Naive thymus-derived CD4-positive, alpha-beta T cell (primary cell): ENCODE measurements at places on chromosomes 13 and 19. TPM values are rescaled to one million over a fixed set of nuclear protein-coding genes. Genes with fewer than 3 reads are reported as not detected.

- H3K36me3 ChIP-seq = no peaks in the 10 kb centered on the region
- no peaks in the 10 kb centered on the region for H3K4me1 ChIP-seq
- no peak overlapping the region for H3K27ac ChIP-seq
Observed at GRCh38 chr13:65943024-65943423, 1287.1 kb downstream of the PCDH9 start.

BEST2 gene
- not detected for total RNA-seq

GRCh38 chr13:79775830-79776229 lies 294.9 kb downstream of the NDFIP2 start:
- DNase-seq = no peak
- no peak overlapping the region for H3K27ac ChIP-seq
- H3K36me3 ChIP-seq = no peaks in the 10 kb centered on the region
- H3K27me3 ChIP-seq = no peaks in the 10 kb centered on the region
- no peak overlapping the region for H3K4me3 ChIP-seq

NHLRC3 gene
- total RNA-seq = 13.0 TPM

DNA sequence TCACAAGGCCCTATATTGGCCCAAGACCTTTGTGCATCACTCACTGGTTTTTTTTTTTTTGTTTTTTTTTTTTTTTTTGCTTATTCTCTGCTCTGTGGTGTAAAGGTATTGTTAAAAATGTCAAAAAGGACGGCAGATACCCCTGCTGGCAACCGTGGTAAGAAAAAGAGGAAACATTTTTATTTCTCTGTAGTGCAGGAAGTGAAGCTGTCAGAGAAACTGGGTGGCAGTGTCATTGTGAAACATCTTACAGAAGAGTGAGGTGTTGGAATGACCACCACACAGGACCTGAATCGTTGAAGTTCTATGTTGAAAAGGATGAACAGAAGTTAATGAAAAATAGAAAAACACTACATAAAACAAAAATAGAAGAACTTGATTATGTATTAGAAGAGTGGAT lies 346.4 kb downstream of the FGF9 start:
- H3K4me3 ChIP-seq = no peak overlapping the region
- no peaks in the 10 kb centered on the region for H3K27me3 ChIP-seq
- no peaks in the 10 kb centered on the region for H3K36me3 ChIP-seq
- no peaks in the 10 kb centered on the region for H3K4me1 ChIP-seq
- DNase-seq = no peak
- H3K27ac ChIP-seq = no peak overlapping the region

GRK1 gene
- total RNA-seq = not detected
